ENCODE measurements at places on chromosomes 5 and 9.

GRCh38 chr9:134455934-134456755 is 129.9 kb downstream of the RXRA start:
- DNase-seq, result peak; percentile 41

DNA sequence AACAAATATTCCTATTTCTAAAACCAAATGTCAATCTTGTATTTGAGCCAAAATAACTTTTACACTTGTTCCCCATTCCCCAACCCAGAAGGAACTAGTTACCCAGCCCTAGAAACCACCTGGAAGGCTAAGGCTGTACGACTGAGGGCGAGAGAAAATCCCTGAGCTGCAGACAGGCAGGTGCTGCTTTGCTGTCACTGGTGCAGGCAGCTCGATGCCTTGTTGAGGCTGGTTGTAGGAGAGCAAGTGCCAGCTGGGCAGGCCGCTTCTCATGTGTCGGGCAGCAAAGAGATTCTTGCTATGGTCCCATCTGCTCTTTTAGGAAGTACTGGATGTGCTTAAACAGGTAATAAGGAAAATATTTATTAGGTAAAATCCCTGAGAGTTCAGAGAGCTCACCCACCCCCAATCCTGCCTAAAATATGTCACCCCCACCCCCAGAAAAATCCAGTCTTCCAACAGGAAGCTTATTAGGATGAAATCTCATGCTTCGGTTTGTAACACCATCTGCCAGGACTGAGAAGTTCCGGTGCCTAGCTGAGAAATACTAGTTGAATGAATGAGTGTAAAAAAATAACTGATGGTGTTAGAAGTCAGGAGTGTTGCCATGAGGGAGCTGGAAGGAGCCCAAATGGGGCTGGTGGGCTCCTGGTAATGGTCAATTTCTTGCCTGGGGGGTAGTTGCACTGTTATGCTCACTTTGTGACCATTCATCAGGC is 91.1 kb upstream of the DMRT1 start:
- no peak for DNase-seq

GRCh38 chr5:131382407-131383395 is 118.8 kb downstream of the CDC42SE2 start:
- DNase-seq, result no peak

- DNase-seq, result no peak
Measured at GRCh38 chr9:81588148-81588871, 101.0 kb downstream of the TLE1 start.

- no peak for DNase-seq
Measured at GRCh38 chr5:73298772-73299630, 126.0 kb downstream of the TMEM174 start.

DNA sequence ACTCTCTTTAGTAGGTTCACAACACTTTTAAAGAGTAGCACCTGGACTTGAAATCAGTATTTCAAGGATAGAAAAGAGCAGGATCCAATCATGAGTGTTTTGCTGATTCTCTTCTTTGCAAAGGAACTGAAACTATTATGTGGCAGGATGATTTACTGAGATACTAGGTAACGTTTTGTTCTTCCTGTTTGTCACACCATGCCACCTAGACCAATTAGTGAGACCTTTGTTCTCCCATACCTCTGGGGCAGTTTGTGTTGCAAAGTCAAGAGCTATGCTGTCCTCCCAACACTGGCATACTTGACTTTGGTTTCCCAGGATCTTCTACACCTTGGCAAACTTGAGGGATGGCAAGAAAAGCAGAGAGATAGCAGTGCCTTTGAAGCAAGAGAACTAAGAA is 43.4 kb downstream of the PPP1R2B start:
- DNase-seq, result no peak

- no peak for DNase-seq
Measured at GRCh38 chr5:123178683-123179082, 89.6 kb downstream of the PRDM6 start.

GRCh38 chr9:33155393-33155792 is 11.7 kb downstream of the B4GALT1 start:
- DNase-seq, result no peak

DNA sequence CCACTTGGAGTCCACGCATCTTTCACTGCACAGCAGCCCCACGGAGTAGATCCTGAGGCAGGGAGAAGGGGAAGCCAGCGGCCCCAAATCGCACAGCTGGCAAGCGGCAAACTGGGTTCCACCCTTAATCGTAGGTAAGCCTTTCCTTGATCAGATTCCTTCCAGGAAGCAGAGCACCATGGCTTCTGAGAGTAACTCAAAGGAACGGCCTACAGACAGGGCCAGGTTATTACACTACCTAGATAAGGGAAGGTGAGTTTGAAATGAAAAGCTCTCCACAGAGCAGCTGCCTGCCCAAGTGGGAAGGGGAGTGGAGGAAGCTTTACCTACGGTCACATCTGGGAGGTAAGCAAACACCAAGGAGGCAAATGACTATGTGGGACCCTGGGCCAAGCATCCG is 7.9 kb downstream of the DAP start:
- DNase-seq, result no peak

DNA sequence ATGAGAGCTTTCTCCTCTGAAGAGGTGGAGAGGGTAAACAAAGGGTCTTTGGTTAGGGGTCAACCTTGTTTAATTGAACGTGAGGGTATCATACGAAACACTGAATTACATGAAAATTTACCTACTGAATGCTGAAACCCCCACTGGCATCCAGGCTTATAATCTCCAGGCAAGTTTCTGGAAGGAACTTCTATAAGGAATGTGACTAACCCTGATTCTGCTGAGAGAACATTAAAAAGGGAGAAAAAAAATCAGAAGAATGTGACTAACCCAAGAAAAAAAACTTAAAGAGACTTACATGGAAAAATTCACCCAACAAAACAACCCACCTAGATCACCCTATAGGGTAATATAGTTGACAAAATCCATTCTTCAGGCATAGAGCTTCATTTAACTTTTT is 55.5 kb downstream of the APC start:
- DNase-seq, result no peak

DNA sequence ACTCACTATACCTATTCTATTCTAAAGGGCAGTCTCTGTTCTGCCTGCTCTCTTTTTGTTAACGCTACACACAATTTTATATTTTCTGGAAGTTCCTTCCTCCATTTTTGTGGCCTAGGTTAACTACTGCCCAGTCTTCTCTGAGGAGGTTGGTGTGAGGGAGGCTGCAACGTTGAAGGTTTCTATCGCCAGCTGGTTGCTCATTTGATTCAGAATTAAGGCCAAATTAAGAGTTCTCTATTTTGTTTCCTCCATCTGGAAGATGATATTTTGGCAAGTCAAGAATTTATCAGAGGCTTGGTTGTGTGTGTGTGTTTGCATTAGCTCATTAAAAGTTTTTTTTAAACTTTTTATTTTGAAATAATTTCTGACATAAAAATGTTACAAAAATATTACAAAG is 175.1 kb downstream of the ARHGAP26 start:
- no peak for DNase-seq

DNA sequence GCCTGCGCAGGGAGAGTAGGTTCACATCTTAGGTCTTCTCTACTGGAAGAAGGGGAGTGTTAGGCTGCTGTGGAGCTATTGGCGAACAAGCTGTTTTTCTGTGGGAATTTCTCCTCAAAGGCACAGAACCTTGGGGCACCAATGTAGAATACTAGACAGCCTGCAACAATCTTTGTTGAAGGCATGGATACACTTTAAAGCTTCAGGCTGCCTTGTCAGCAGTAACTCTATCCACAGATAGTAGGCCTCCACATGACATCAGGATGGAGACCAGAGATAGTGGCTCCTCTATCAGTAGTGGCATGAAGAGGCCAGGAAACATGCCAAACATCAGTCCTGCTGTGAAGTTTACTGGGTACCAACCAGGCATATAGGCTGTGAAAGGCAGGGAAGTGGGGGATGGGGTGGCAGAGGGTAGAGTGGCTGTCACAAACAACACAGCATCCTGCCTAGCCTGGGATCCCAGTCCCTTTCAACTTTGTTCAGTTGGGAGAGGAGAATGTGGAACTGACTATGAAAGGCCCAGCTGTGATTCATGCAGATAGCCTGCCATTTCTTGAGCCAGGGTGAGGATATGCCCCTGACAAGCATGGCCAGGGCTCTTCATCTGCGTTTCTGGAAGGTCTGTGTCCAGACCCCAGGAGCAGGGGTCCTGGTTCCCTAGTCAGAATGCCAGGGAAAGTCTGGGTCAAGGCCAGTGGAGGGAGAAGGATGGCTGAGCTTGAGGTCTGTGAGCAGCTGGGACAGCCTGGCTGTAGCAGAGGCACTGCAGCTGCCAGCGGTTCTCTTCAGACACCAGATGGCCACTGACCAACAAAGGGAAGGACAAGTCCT is 1.0 kb upstream of the HK3 start:
- no peak for DNase-seq

DNA sequence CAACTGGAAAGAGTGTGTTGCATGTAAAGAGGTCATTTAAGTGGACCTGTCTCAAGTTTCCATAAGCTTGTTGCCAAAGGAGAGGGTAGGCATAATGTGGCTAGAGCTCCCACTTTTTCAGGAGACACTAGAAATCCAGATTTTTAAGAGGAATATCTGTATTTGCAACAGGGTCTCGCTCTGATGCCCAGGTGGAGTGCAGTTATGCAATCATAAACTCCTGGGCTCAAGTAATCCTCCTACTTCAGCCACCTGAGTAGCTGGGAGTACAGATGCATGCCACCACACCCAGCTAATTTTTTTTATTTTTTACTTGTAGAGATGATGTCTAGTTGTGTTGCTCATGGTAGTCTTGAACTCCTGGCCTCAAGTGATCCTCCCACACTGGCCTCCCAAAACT is 183.5 kb downstream of the NIPBL start:
- no peak for DNase-seq

GRCh38 chr9:78893774-78894401 is 597.0 kb downstream of the PSAT1 start:
- DNase-seq, result no peak

DNA sequence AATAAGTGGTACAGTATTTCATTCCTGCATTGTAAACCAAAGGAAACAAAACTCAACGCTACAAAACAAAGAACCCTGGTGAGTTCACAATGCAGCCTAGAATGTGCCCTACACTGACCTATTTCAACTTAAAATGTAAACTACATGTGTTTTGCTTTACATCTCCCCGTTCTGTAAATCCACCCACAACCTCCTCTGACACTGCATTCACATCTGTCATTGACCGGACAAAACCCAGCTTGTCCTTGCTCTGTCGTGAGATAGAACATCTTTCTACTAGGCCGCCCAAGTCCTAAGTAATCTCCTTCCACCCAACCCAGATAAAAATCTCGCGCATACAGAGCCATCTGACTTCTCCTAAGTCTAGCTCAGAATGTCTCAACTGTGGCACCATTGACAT is 6.1 kb upstream of the VLDLR start:
- DNase-seq, result no peak

GRCh38 chr5:120479066-120479465 is 15.0 kb downstream of the PRR16 start:
- no peak for DNase-seq

DNA sequence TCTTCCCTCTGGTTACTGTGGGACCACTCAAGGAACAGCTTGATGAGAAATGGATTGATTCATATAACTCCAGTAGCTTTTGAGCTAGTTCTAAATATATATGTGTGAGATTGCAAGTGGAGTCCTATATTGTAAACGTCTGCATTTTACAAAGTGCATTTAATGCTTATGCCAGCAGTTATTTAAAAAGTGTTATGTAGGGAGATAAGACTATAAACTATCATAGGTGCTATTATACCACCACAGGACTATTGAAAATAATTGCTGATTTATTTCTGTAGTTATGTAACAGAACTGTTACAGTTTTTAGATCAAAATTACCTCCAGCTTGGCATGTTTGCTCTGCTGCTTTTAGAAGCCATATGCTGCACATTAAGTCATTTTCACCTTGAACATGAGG is 36.2 kb downstream of the PTCD2 start:
- no peak for DNase-seq

DNA sequence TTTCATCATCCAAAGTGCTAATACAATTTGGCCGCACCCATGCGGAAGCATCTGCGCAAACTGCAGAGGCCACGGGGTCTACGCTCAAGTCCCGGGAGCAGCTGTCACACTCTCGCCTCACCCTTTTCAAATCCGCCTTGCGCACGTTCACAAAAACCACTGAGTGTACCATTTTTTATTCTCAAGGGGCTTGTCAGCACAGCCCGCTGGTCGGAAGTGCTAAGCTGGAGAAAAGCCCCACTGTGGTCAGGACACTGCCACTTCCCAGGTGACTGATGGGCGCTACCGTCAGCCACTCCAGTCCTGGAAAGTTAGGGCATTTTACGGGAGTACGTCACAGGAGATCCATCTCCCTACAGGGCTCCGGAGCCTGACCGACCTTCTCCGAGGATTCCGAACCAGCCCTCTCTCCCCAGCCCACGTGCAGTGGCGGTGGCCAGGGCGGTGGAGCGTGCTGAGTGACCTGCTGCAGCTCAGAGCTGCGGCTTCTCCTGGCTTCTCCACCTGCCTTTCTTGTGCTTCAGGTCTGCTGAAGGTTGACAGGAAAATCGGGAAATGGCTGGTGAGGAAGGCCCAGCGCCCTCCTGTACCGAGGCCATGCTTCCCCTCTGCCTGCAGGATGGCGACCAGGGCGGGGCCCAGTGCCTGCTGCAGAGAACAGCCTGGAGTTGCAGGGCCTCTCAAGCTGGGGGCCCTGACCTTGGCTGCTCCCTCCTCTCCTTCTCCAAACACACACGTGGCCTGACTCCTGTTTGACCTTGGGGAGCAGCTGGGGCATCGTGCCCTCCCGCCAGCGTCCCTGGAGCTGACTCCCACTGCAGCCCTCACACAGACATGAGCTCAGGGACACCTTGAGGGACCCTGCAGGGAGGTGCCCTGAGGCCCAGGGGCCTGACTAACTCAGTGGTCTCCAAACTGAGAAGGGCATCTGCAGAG is 14.3 kb downstream of the RASGEF1C start:
- no peak for DNase-seq

GRCh38 chr9:93268551-93269314 is 84.8 kb downstream of the WNK2 start:
- peak; percentile 12 for DNase-seq

DNA sequence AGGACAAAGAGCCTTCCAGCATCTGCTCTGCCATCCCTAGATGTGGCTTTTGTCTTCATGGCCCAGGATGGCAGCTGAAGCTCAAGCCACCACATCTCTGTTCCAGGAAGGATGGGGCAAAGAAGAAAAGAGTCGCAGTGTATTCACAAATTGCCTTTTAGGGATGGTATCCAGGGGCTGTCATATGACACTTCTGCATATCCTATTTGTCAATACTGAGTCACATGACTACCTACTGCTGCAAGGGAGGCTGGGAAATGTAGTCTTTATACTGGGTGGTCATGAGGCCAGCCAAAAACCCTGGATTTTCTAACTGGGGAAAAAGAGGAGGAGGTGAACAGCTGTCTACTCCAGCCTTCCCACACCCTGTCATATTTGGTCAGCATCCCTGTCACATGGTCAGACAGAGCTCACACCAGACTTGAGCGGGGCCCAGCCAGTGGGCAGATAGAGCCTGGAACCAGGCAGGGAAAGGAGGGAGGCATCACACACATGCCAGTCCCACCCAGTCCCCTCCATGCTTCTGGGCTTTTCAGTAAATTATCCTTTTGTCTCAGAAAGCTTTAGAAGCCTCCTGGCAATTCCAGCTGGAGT is 52.0 kb downstream of the OLFM1 start:
- no peak for DNase-seq

DNA sequence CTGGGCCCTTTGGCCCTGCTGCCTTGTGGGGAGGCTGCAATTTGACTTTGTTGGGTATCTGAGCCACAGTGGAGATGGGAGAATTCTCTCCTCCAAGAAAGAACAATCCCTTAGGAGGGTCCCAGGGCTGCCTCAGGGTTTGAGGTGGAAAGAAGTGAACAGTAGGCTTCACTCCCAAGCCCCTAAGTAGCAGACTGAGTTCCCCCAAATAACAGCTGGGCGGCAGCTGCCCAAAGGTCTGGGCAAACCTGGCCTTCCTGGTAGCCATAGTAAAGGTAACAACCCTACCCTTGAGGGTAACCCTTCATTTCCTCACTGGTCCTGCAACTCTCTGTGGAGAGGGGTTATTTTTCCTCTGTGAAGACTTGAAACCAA is 746 bp downstream of the RGS3 start:
- DNase-seq, result no peak

Measured in stimulated activated CD4-positive, alpha-beta T cell treated with anti-CD3 and anti-CD28 coated beads, Interleukin-1b, Interleukin-23, amount 100 ng/mL, for 1 hour (primary cell).